ENCODE measurements at places on chromosomes 5 and 9. TPM values are rescaled to one million over a fixed set of nuclear protein-coding genes. Genes with fewer than 3 reads are reported as not detected.

TXNDC8 gene
- total RNA-seq, result not detected

OTULIN gene
- 61.9 TPM for total RNA-seq

ZBTB34 gene
- total RNA-seq, result 8.2 TPM

TLE4 gene
- total RNA-seq, result 32.5 TPM

CTXN3 gene
- total RNA-seq, result not detected

CAVIN4 gene
- 0.66 TPM for total RNA-seq
